ENCODE measurements at places on chromosomes 5 and 9.

- no peak for DNase-seq
These were observed 2.0 kb upstream of the ADAMTS6 start for GRCh38 chr5:65483546-65484346.

DNA sequence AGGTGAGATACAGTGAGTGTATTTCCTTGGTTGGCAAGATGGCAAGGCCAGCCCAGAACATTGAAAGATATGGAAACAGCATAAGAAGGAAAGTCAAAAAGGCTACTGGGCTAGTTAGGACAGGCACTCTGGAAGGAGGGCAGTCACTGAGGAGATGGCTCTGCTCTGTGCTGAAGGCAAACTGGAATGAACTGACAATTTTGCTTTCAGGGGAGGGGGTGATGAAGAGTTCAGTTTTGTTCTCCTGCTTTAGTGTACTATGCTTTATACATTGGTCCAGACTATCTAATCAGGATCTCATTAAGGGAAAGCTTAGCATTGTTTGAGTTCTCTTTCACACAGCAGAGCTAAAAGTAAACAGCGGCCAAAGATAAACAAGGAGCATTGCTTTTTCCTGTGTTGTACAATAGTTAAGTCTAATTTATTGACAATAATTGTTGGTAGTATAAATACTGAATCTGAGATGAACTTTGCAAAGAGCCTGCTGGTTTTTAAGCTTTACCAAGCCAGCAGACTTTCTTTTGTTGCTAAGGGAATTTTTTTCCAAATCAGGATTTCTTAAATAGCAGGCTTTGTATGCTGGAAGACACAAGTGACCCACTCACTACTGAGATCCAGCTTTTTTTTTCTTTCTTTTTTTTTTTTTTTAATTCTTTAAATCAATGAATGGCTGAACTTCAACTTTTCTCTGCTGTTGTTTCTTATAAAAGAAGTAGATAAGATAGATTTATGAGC is 355.5 kb downstream of the ARRDC3 start:
- no peak for DNase-seq

GRCh38 chr5:73482383-73483136 is 15.7 kb upstream of the BTF3 start:
- no peak for DNase-seq

DNA sequence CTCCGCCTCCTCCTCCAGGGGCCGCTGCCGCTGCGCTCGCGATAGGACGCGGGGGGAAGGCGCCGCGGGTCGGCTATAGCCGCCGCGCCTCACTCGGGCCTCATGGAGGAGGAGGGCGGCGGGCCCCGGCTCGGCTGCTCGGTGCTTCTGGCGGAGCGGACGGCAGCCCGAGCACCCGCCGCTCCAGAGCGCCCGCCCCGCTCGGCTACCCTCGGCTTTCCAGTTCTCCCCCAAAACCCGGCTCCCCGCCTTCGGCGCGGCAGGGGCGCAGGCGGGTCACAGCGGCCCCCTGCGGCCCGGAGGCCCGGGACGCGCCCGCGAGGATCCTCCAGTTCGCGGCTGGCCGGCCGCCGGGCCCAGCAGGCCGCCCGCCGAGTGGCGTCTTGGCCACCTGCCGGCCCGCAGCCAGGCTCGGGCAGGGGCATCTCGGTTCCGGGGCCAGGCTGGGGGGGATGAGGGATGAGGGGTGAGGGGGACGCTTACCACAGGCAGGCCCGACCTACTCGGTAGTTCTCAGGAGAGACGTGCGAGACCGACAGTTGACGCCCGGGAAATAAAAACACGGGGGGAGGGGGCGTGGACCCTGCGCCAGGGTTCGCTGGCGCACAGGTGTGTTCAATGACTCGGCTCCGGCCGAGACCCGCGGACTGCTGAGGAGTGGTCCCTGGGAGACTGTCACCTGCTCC is at the start of gene PAIP1:
PAIP1 (minus strand) TSS at position 221 of the 686 bp plus-strand sequence. CDS start 231 bp downstream, outside the sequence.
- DNase-seq: peak; percentile 60

All from left renal cortex interstitium (tissue), 4 donors.